ENCODE measurements at places on chromosomes 12 and 14.

GRCh38 chr14:28502517-28502916, 264.1 kb upstream of the FOXG1 start:
- DNase-seq: no peak

- no peak for DNase-seq
These were observed 25.4 kb downstream of the ATG14 start for GRCh38 chr14:55386037-55386808.

DNA sequence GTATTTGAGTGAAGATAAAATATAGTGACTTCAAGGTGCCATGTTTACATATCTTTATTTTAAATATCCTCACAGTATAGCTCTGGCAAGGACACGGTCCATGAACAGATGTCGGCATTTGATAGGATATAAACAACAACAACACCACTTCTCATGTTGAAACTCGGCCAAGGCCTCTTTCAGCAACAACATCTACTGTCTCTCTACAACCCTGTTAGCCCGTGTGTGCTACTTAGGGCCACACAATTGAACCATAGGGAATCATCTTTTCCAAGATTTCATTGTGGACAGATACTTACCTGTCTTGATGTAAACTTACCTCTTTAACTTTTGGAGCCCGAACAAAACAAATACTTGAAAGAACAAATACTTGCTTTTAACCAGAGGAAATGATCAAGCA, 168.7 kb upstream of the SSTR1 start:
- DNase-seq: no peak

DNA sequence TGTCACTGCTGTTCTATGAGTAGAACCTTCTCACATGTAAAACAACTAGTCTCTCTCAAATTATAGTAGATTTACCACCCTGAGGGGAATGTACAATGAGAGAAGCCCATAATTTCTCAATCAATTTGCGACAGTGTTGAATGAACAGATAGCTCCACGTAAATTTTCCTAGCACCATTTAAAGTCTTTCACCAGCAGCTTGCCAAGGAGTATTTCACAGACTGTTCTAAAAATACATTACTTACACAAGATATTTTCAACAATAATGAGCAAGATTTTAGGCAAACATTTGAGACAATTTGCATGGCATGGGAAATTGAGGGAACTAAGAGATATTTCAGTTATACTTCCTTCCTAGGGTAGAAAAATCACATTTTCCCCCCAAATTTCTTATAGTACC, 151.6 kb downstream of the KICS2 start:
- DNase-seq: no peak

- DNase-seq: no peak
These were observed 15.4 kb upstream of the ZNF641 start for GRCh38 chr12:48366131-48366530.

GRCh38 chr12:57583008-57583831, 7.8 kb upstream of the PIP4K2C start:
- peak; percentile 72 for DNase-seq

- DNase-seq: no peak
These were observed 61.1 kb upstream of the TMEM132D start for GRCh38 chr12:129964826-129965457.

DNA sequence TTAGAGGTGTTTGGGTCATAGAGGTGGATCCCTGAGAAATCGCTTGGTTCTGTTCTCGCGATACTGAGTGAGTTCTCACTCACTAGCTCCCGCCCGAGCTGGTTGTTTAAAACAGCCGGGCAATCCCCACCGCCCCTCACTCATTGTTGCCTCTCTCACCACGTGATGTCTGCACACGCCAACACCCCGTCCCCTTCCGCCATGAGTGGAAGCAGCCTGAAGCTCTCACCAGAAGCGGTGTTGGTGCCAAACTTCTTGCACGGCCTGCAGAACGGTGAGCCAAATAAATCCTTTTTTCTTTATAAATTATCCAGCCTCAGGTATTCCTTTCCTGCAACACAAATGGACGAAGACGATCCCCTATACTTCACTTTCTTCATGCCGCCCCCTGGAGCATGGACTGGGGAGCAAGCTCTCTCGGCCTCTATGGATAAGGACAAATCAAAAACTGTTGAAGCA, 45.4 kb upstream of the CCND2 start:
- no peak for DNase-seq

DNA sequence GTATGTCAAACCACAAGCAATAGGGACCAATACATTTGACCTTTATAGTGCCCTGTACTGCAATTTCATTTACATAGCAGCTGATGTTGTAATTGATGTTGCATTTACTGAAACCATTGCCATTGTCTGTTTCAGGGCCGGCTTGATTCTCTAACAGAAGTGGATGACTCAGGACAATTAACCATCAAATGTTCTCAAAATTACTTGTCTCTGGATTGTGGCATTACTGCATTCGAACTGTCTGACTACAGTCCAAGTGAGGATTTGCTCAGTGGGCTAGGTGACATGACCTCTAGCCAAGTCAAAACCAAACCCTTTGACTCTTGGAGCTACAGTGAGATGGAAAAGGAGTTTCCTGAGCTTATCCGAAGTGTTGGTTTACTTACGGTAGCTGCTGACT, 216.0 kb downstream of the AKAP6 start:
- DNase-seq: no peak

DNA sequence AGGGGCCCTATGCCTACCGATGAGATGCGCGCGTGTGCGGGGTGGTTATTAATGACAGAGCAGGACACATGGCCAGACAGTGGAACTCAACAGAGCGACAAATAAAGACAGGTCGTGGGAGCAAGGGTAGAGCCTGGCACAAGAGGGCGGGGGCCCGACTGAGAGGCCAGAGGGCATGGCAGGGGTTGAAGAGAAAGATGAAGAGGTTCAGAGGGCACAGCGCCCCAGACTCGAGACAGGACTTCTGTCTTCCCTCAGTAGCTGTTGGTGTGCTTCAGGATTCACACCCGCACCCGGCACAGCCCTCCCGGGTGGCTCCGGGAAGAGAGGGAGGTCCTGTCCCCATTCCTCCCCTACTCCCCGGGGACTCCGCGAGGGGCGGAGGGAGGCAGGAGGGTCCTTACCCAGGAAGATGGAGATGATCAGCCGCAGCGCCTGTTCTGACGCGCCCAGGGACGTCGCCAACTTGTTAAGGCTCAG, 366 bp downstream of the LPCAT3 start:
- DNase-seq: peak; percentile 18

GRCh38 chr12:386651-387050, 2.5 kb downstream of the KDM5A start:
- DNase-seq: no peak

- DNase-seq: no peak
These were observed 940 bp downstream of the MOAP1 start for GRCh38 chr14:93183596-93184317.

- no peak for DNase-seq
These were observed 131.3 kb downstream of the KTN1 start for GRCh38 chr14:55711175-55711811.

DNA sequence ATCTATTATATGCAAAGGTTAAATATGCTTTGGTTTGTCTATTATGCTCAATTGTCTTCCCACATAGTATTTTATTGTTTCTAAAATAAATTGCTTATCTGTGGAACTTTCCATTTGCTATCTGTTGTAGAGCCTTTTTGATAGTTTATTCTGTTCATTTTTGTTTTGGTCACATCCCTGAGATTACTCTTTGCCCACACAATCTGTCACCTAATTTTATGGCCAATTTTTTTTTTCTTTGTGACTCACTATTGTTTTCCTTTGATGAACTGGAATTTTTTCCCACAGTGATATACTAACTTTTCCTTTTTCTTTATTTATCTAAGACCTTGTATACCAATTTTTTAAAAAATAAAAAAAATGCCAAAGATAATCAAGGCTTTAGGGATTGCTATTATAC, 61.1 kb downstream of the RASSF9 start:
- no peak for DNase-seq
